ENCODE measurements at places on chromosomes 11 and 22.

DNA sequence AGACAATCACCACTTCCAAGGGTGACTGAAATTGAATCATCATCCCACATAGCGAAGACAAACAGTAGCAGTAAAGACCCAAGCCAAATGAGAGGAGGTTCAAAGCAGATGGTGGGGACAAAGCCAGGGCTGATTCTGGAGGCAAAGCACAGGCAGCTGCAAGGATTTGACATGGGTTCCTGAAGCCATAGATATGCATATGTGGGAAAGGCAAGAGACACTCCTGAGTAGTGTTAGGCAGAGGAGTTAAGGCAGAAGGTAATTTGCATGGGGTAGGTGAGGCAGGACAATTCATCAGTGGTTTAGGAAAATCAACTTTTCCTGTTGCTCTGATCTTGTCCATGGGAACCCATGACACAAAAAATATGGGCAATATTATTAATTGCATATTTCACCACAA, 462.8 kb downstream of the FAM181B start:
- DNase-seq: no peak

- no peak for DNase-seq
Measured at GRCh38 chr22:43207386-43207785, 20.5 kb upstream of the TTLL12 start.

- no peak for DNase-seq
Measured at GRCh38 chr11:1194231-1194976, 28.5 kb upstream of the MUC5B start.

- DNase-seq: no peak
Measured at GRCh38 chr11:61510974-61511373, 2.4 kb downstream of the LRRC10B start.

- no peak for DNase-seq
Measured at GRCh38 chr11:31872076-31872443, 60.9 kb upstream of the PAX6 start.
